WERI-Rb-1 (cell line): ENCODE measurements at places on chromosomes 3 and 15.
A peak's percentile ranks its signal among the peaks of the same experiment; 100 is the strongest.

- DNase-seq = no peak
Measured at GRCh38 chr3:187122261-187122660, 17.0 kb downstream of the RPL39L start.

- no peak for DNase-seq
Measured at GRCh38 chr3:136753326-136753939, 1.3 kb upstream of the STAG1 start.

DNA sequence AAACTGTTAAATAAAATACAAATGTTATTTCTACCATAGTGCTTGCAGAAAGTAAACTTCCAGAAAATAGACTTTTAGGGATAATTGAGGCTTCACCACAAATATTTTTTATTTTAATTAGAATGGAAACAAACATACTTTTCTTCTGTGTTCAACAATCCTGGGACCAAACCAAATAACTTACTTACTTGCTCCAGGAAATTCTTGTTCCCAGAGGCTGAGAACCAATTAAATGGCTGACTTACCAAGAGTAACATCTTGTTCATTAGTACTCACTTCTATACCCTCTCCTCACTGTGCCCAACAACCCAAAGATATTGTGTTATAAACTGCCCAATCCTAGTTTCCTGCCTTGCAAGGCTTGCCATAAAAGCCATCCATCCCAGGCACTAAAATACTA, 172.2 kb upstream of the PFN2 start:
- DNase-seq = no peak

GRCh38 chr3:112685956-112686799, 45.2 kb upstream of the CCDC80 start:
- DNase-seq = no peak

DNA sequence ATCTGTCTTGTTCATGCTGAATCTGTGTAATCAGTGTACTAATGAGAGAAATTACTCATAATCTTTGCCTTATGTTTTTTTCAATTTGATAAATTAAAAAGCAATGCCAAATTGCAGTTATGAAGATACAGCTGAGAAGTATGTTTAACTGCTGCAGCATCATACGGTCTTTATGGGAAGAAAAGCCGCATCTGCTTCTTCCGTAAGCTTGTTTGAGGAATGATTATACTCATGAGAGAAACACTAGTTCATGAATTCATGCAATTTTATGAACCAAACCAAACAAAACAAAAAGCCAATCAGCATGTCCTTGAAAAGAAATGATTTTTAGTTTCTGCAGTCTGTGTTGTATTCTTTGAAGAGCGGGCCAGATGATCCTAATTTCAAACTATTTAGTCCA, 275.9 kb upstream of the ARHGEF26 start:
- no peak for DNase-seq

GRCh38 chr3:150059729-150060128, 89.0 kb upstream of the PFN2 start:
- no peak for DNase-seq

GRCh38 chr15:61115679-61116078, 113.4 kb downstream of the RORA start:
- DNase-seq = no peak

- DNase-seq = no peak
Measured at GRCh38 chr3:38374221-38374620, 27.6 kb downstream of the XYLB start.

GRCh38 chr15:66773129-66773873, 71.3 kb downstream of the SMAD6 start:
- no peak for DNase-seq

DNA sequence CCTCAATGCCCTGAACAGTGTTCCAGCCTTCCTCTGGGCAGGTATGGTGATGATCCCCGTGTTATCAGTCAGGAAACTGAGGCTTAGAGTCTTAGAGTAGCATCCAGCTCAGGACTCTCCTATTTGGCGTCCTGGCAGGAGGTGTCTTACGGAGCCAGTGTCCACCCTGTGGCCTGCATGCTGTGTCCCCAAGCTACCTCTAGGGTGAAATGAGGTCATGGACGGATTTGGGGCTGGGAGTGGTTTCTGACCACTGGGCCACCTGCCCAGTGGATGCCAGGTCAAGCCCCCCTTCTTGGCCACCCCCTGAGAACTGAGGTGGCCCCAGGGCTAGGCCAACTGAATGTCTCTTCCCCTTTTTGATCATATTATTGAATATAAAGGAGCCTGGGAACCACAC, 27.2 kb upstream of the SLC6A6 start:
- peak; percentile 64 for DNase-seq

DNA sequence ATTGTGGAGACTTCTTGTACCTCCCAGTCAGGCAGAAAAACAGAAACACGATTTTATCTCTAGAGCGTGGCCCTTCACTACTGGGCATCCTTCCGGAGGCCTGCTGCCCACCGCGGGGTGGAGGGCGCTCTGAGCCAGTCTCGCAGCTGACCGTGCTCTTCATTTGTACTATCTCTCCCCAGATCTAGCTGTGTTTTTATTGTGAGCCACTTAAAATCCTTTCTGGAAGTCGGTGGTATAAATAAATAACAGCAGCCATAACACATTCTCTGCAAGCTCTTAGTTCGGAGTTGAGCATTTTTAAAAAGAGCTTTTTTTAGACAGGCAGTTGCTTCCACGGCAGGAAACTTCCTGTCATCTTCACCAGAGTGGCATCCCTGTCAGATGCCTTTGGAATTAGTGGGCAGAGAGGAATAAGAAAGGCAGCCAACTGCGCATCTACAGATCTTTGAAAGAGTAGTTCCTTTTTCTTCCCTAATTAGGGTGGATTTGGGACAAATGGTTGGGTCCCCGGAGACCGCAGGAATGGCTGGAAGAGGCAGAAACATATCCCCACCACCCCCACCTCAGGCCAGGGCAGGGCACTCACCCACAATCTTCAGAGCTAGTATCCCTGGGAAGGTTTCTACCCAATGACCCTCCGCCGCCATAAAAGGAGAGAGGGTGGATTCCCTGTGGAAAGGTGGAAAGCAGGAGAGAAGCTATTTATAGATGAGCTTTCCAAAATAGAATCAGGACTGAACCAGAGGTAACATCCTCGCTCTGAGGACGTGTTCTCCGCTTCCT, 91.1 kb downstream of the TOP2B start:
- DNase-seq = no peak

GRCh38 chr3:35932995-35933394, 293.7 kb downstream of the ARPP21 start:
- no peak for DNase-seq

DNA sequence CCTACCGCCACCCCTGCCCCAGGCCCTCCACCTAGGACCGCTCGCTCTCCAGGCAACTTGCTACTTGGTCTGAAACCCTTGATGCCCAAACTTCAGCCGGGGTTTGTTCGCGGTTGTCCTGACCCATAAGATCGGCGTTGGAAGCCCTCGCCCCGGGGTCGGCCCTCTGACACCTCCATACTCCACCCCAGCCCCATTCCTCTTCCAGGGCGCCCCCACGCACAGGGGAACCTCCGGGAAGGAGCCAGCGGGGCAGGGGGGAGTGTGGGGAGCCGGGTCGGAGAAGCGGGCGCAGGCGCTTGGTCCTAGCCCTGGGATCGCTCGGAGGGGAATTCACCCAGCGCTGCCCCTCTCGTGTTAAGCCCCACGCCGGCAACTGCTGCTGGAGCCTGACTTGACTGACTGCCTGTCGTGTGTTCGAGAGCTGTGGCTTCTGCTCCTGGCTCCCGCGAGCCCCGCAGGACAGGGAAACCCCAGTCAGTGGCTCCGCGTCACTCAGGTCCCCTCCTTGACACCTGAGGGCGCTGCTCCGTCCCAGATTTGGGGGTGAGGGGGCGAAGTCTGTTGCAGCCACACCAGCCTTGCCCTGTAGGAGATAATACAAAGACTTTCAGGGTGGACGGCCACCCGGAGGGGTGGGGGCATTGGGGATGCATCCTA, 675 bp downstream of the RYR3 start:
- DNase-seq = peak; percentile 59

DNA sequence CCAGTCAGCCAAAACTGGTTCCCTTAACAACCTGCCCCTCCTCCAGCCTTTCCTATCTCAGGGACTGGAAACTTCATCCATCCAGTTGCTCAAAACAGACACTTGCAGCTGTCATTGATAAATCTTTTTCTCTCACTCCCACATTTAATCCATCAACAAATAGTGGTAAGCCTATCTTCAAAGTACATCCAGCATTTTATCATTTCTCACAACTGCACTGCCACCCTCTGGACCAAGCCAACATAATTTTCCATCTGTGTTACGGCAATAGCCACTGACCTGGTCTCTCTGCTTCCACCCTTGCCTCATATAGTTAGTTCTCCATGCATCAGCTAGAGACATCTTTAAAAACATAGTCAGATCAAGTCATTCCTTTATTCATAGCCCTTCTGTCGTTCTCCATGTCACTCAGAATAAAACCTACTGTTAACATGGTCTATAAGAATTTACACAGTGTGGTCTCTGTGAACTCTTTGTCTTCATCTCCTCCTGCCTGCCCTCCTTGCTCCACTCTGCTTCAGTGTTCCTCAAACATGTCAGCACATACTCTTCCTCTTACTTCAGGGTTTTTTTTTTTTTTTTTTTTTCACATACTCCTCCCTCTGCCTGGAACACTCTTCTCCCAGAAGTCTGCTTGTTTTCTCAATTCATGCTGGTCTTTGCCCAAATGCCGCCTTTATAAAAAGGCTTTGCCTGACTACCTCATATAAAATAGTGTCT, 102.5 kb upstream of the COL6A5 start:
- peak; percentile 59 for DNase-seq

- peak; percentile 74 for DNase-seq
Measured at GRCh38 chr3:42535981-42536784, 33.7 kb downstream of the VIPR1 start.

- DNase-seq = no peak
Measured at GRCh38 chr3:131775650-131776049, 259.2 kb downstream of the CPNE4 start.

DNA sequence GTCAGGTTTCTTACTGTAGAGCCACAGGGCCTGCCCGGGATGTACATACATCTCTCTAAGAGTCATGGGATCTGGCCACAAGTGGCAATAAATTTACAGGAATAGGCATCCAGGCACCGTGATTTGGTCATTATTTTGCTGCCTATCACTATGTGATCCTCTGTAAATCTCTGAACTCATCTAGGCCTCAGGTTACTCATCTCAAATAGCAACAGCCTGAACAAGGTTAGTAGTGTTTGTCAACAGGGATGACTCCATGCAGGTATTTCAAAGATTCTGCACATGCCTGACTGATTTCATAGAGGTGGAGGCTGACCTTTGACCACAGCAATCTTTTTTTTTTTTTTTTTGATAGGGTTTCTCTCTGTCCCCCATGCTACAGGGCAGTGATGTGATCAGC, 88.8 kb upstream of the TBL1XR1 start:
- DNase-seq = no peak
